ENCODE measurements at places on chromosomes 3 and 15. TPM values are rescaled to one million over a fixed set of nuclear protein-coding genes. Genes with fewer than 3 reads are reported as not detected.

DNA sequence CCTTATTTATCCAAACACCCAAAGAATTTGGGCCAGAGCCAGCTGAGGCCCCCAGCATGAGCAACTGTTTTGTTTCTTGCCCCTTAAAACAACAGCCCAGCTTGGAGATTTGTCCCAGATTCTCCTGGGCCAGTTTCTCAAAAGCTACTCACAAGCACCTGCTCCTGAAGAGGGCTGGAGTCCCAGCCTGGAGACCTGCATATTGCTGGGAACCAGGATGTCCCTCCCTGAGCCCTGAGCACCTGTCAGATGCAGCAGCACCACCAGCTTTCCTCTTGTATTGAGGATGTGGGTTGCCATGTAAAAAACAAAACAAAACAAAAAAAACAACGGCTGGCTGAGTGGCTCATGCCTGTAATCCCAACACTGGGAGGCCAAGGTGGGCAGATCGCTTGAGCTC is 7.0 kb upstream of the RFT1 start:
- no peak for DNase-seq

The HIGD1A gene
- total RNA-seq = 117 TPM

DNA sequence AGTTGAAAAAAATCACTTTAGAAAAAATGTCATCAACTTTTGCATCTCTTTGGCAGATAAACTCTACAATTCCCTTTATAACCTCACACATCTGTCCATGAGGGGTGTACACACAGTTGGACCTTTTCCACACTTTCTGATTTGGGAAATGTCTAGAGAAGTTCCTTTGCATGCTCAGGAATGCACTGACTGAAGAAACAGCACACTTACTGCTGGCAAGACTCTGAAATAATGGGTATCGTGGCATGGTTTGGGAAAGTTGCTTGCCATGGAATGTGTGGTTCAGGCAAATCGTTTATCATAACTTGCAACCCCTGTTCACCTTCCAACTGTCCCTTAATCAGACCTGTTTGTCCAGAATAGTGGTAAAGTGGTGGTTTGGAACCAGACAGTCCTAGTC is 135.3 kb upstream of the TGFBR2 start:
- DNase-seq = no peak

GRCh38 chr15:61146931-61147230 is 82.2 kb downstream of the RORA start:
- DNase-seq = no peak

DNA sequence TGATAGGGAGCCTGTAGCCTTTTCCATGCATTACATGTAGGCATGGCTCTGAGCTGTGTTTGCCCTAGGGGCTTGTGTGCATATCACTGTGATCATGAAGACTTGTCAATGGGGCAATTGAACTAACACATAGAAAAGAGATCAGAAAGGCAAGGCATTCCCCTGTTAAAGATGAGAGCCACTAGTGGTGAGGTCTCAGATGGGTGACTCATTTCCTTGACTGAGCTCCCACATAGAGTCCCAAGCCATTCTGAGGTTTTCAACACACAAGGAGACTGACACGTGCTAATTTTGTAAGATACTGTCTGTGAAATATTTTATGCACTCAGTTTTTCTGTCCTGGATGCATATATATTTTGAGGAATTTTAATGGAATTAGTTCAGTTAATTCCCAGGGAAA is 53.8 kb downstream of the SAMMSON start:
- no peak for DNase-seq

GRCh38 chr3:5071061-5071460 is 51.0 kb upstream of the ARL8B start:
- DNase-seq = peak; percentile 25

The ALDH1L1 gene
- total RNA-seq = 2.7 TPM
